ENCODE measurements at places on chromosomes 11 and 22.

DNA sequence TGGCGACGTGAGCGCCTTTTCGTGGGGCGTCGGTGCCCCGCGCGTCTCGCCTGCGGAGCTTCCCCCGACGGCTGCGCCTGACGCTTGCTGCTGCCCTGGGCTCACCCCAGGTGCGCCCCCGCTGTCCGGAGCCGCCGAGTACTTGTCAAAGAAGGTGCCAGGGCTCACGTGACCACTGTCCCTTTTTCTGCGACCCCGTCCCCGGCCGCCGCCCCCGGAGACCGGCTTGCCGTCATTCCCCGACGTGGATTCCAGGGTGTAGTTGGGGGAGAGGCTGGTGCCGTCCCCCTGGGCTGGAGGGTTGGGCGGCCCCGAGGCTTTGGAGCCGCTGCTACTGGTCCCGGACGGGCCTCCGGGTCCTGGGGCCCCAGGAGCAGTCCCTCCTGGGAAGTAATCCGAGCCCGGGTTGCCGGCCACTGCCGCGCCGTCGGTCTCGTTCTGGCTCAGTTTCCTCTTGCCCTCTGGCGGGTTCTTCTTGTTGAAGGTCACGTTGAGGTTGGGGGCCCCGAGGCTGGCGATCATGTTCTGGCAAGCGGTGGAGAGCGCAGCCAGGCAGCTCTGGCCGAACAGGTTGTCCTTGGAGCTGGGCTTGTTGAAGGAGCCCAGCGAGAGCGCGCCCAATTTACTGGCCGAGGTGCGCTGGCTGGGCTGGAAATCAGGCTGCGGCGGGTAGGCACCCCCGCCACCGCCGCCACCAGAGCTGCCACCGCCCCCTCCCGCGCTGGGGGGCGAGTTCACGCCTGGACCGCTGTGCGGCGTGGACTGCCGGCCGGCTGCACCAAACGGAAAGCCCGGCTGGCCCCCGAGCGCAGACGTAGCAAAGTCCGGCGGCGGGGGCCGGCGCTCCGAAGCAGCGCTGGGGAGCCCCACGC is 3.8 kb downstream of the MN1 start:
- DNase-seq = no peak

GRCh38 chr11:3985631-3986030 is 109.0 kb upstream of the RRM1 start:
- no peak for DNase-seq

DNA sequence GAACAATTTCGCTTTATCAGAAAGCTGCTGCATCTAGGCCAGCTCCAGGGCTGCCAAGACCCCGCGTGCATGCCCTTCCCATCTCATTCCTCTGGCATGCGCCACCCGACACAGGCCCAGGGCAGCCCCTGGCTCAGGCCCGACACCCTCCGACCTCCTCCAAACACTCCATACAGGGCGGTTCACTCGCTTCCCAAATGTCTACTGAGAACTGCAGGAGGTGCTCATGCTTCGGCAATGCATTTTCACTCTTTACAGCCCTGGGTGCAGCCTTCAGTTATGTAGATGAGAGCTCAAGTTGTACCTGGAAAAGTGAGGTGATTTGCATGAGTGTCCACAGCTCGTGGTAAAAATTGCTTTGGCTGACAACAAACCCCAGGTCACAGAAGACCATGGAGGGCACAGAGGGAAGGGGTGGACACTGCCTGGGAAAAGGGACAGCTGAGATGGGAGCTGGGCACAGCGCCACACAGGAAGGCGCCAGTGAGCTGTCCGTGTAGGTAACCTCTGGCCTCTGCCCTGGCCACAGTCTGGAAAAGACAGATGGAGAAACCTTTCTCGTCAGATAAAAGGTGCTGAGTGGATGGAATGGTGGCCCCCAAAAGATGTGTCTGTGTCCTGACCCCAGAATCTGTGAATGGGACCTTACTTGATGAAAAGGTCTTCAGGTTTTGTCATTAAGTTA is 1351.9 kb downstream of the BRD1 start:
- no peak for DNase-seq

DNA sequence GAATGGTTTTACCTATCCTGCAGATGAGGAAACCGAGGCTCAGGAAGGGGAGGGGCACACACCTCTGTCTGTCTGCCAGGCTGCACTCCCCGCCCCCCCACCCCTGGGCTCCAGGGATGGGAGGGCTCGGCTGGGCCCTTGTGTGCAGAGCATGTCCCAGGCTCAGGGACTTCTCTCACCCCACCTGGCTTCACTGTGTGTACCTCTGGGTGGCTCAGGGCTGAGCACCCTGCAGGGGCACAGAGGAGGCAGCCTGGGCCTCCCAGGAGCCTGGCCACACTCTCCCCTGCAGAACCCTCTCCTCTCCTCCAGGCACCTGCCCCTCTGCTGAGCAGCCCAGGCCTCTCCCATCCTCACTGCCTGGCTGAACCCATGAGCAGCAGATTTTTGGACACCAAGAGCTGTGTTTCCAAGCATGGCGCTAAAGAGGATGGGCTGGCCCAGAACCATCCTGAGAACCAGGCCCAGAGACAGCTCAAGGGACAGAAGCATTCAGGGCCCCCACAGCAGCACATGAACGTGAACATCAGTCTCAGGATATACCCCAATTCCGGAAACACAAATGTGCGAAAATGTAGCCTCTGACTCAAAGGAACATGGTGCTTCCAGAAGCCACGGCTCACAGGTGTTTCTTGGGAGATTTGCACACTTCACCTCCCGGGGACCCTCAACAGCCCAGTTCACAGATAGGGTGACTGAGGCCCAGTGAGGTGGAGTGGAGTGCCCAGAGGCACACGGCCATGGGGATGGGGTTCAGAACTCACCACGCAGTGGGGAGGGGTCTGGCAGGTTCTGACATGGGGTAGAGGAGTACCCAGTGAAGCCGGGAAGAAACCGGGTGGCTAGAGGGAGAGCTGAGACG is 10.5 kb downstream of the EMID1 start:
- no peak for DNase-seq

DNA sequence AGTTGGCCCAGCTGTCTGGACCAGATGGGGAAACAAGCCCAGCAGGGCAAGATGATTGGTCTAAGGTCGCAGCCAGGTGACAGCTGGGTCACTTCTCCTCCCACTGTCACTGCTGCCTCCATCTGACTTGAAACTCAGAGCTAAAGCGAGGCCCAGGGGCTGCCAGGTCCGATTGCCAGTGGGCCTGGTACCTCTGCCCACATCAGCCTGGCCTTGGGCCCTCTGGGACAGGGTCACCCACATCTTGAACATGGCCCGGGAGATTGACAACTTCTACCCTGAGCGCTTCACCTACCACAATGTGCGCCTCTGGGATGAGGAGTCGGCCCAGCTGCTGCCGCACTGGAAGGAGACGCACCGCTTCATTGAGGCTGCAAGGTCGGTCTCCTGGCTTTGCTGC is 5.8 kb downstream of the SSH3 start:
- DNase-seq = no peak

- DNase-seq = no peak
These were observed 22.3 kb downstream of the SLC6A5 start for GRCh38 chr11:20621679-20622078.

GRCh38 chr11:46611526-46612304 is 5.3 kb downstream of the HARBI1 start:
- no peak for DNase-seq

- no peak for DNase-seq
These were observed 155.2 kb downstream of the MAML2 start for GRCh38 chr11:96187822-96188221.

DNA sequence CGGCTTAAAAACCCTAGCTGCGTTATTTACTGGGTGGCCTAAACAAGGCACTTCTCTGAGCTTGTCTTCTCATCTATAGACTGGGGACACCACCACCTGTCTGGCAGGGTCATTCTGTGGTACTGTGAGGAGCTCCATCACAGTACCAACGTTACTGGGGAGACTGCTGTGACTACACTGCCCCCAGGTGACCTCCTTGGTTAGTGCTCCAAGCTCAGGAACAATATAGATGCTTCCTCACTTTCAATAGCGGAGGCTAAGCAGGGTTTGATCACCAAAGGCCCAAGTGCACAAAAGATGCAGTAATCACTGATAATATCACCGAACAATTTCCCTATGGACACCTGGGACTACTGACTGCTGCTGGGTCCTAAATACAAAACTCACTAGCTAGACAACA is 18.8 kb downstream of the PRPF19 start:
- DNase-seq = no peak

- DNase-seq = peak; percentile 25
These were observed 131.2 kb downstream of the BUD13 start for GRCh38 chr11:116641561-116642045.

- DNase-seq = no peak
These were observed 8.4 kb downstream of the FXYD6 start for GRCh38 chr11:117868088-117868487.

GRCh38 chr22:45816776-45817175 is 145.1 kb downstream of the ATXN10 start:
- no peak for DNase-seq

DNA sequence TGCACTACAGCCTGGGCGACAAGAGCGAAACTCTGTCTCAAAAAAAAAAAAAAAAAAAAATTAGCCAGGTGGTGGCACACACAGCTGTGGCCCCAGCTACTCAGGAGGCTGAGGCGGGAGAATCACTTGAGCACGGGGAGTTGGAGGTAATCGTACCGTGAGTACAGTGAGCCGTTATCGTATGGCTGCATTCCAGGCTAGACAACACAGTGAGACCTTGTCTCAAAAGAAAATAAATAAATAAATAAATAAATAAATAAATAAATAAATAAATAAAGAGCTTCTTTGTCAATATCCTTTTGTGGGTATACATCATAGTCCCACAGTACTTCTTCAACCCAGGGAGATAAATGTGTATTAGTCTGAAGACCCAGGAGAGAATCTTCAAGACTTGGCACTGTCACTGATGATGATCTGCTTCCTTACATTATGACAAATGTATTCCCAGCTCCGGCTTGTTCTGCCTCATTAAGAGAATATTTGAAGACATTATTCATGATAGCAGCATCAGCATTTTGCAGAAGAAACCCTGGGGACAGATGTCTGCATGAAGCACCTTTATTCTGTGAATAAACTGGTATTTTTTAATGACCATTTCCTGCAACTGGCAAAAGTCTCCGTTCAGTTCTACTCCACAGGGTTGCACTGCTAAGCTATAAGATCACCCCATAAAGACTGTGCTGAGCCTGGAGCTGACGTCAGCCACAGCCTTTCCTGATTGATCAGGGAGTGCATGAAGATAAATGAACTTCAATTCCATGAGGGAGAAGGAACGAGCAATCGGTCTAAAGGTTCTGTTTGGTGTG is 1.6 kb upstream of the ACY3 start:
- DNase-seq = no peak

- no peak for DNase-seq
These were observed 34.3 kb upstream of the NFRKB start for GRCh38 chr11:129929721-129930120.

- no peak for DNase-seq
These were observed 2.0 kb upstream of the C11orf42 start for GRCh38 chr11:6203327-6203726.

DNA sequence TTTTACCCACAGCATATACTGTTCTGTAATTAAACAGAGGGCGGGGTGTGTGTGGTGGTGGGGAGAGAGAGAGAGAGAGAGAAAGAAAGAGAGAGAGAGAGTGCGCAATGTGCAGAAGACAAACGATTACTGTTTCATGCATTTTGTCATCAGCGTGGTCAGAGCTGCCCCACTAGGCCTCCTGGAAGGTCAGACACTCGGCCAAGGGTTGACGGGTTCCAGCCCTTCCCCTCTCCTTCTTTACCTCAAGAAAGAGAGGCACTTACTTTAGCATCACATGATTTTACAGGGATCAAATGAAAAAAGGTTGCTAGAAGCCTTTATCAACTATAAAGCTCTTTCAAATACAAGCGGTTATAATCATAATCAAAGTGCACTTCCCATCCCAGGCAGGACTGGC is 269.2 kb upstream of the SORL1-AS1 start:
- no peak for DNase-seq

DNA sequence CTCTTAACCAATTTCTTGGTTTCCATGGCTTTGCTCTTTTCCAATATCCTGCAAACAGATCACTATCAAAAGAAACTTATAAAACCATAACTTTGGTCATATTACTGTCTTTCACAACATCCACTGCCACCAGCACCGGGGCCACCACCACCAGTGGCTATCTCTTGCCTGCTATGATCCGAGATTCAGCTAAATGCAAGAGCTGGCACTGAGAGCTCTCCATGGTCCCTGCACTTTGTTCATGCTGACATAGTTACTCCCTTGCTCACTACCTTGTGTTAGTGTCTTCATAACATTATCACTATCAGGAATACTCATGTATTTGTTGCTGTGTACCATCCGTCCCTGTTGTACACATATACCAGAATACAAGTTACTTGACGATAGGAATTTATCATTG is 299.0 kb downstream of the ETS1 start:
- DNase-seq = no peak

DNA sequence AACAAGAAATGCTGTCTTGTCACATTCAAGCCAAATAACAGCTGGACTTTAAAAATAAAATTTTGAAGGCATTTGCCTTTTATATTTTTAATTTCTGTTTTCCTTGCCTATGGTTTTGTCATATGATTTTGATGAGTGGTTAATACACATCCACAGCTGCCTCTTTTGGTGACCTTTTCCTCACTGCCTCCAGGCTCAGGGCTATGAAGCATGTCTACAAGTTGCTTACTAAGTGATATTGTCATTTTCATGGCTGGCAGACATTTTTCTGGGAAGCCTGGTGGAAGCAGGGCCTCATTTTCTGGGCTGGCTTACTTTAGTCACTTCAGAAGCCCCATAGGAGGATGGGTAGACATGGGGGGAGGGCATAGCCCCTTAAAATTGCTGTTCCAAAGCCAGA is 344.9 kb downstream of the SOX6 start:
- no peak for DNase-seq

- DNase-seq = no peak
These were observed 12.7 kb downstream of the TTLL8 start for GRCh38 chr22:50045211-50046018.

- DNase-seq = no peak
These were observed 28.2 kb upstream of the CTSD start for GRCh38 chr11:1791912-1792311.

GRCh38 chr22:24995649-24996180 is 43.2 kb downstream of the KIAA1671 start:
- no peak for DNase-seq

GRCh38 chr11:78048561-78048960 is 15.1 kb upstream of the THRSP start:
- DNase-seq = no peak

DNA sequence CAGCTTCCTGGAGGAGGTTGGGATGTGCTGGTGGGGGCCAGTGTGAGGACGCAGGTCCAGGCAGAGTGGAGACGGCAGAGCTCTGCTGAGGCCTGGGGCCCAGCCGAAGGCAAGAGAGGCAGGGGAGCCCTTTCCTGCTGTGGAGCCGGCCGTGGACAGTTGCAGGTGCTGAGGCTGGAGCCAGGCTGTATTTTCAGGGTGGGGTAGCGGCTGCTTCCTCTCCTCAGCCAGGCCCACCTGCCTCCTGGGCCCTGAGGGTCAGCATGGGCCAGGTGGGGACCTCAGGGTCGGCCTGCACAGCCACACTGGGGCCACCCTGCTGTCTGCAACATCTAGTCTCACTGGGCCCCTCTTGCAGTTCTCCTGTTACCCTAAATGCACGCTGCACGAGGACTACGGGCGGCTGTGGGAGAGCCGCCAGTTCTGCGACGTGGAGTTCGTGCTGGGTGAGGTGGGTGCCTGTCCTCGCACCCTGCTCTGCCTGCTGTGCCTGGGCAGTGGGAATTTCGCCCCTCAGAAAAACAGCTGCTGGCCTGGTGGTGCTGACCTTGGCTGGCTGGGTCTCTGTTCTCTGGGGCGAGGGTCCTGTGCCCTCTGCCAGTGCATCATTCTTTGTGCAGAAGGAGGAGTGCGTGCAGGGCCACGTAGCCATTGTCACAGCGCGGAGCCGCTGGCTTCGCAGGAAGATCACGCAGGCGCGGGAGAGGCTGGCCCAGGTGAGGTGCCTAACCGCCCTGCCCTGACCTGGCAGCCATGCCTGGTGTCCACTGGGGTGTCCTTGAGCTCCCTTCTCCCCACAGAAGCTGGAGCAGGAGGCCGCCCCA is 8.4 kb downstream of the THAP7 start:
- no peak for DNase-seq
